ENCODE measurements at places on chromosomes 5 and 9.
A peak's percentile ranks its signal among the peaks of the same experiment; 100 is the strongest.

GRCh38 chr5:135887447-135887864, 8.2 kb downstream of the IL9 start:
- peak; percentile 31 for DNase-seq

DNA sequence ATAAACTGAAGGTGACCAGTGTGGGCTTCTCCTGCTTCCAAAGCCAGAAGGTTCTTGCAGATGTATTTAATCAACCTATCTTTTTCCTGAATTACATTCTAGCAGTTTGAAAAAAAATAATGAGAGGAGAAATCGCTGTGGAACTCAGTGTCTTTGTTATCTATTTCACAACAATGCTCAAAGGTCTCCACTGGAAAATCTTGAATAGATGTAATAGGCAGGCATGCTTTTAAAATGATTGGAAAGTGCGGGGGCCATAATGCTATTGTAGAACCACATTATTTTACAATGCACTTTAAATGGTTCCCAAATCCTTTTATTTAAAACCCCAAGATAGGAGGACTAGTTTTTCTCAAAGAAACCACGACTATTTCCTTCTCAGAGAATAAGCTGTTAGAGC, 23.3 kb downstream of the ENC1 start:
- DNase-seq = no peak

DNA sequence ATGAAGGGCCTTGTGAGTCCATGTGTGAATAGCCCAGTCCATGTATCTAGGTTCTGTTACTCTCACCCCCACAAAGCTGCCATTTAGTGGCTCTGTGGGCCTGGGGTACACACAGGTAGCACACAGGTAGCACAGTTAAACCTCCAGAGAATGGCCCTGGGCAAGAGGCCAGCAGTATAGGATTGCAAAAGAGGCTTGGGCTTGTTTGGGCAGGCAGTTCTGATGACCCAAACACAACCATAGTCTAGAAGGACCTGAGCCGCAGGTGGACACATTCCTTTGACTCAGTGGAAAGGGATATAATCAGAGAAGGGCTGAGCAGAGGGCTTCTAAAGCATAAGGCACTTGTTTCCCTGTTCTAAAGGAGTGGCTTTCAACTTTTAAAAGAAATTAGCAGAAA, 326.8 kb upstream of the SGCD start:
- DNase-seq = no peak

- DNase-seq = no peak
Measured at GRCh38 chr5:109650493-109650892, 39.2 kb upstream of the MAN2A1 start.

DNA sequence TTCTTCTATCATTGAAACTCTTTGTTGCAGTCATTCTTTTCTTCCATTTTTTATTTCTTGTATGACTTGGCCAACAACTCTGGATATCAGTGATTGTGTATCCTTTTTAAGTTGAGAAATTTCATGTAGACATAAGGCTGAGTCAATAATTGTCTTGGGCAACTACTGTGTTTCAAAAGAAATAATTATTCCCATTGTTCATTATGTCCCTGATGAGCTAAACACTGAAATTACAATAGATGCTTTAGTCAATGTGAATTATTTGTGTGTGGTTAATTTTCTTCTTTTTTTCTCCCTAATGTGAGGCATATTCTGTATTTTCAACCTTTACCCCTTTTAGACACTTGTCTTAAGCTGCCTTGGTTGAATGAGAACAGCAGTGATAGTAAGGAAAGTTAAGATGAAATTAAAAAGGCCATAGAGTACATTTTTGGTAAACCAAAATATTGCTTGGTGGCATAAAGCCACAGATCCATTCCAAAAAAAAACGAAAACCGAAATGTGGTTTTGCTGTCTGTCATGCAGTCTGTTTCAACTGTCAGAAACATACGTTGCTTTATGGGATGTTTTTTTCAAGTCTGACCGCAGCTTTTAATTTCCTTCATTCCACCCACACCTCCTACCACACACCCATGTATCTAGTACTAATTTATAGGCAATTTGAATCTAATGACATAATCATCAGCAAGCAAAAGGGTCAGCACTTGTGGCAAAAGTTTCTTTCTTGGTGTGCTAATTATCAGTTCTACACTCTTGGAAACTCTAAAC, 21.1 kb downstream of the TLE4 start:
- DNase-seq = no peak

DNA sequence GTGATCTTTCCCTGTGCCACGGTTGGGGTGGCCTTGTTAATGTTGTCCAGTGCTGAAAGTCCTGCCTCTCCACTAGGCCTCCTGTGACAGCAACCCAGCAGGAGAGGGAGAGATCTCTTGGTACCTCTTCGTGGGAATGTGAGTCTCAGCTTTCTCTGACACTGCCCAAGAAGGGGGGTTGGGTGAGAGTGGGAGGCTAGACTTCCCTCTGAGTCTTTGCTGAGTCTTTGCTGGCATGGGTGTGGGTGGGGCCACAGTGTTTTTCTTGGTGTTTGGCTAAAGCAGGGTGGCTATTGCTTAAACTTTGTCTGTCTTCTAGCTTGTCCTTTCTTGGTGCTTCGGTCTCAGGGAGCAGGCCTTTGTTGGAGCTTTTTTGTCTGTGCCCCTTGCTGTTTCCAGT, 145.6 kb downstream of the GNA14 start:
- DNase-seq = no peak

DNA sequence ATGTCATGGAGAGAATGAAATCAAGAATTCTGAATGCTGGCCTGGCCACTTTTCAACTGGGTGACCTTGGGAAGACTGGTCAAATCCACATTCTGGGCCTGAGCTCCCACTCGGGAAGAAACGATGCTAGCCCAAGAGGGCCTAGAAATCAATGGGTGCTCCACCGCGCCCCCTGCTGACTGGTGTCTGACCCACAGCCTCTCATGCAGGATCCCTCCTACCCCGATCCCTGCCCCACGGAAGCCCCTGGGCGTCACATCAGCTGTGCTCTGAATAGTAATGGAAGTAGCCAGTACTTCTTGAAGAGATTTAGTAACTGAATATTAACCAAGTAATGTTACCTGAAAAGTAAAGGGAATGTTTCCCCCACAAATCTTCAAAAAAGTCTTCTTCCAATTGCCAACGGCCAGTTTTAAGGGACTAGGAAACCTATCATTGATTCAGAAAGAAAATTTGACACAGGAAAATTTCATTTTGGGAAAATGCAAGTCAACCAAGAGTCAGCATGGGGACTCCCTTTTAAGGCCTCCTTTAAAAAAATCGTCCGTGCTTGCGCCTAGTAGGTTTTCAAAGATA, 43.9 kb downstream of the CRB2 start:
- DNase-seq = peak; percentile 27

GRCh38 chr9:7984692-7985091, 185.1 kb upstream of the DMAC1 start:
- no peak for DNase-seq

DNA sequence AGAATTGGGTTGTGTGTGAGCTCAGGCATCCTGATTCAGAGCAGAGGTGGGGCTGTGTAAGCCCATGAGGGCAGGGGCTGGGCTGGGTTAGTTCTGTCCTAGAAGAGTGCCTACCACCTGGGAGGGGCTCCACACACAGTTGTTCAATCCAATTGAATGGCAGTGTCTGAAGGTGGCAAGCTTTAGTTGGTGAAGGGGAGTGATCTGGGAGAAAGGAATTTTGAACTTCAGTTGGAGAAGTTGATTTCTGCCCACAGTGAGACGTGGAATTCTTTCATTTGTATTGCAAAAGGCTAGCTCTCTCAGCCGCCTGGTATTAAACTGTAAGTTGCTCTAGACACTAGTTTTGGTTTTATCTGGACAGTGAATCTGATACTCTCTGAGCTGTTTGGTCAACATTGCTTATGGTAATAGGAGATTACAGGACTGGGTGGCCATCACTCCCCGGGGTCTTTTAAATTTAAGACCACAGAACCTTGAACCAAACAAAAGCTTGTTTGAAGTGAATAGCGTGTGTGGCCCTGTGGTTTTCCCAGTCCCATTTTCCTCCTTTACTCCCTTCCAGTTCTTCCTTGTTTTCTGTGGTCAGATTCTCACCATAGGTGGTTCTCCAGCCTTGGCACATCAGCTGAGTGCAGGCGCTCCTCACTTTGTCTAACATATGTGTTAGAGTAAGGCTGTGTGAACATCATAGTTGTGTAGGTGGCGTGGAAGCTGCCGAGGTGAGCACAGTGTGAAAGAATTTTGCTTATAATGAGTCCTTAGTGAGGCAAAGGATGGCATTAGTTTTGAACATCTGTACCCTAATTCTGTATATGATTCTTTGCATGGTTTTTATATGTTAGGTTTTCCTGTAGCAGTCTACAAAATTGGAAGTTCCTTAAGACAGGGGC, 78.0 kb downstream of the ARHGAP26 start:
- DNase-seq = no peak

DNA sequence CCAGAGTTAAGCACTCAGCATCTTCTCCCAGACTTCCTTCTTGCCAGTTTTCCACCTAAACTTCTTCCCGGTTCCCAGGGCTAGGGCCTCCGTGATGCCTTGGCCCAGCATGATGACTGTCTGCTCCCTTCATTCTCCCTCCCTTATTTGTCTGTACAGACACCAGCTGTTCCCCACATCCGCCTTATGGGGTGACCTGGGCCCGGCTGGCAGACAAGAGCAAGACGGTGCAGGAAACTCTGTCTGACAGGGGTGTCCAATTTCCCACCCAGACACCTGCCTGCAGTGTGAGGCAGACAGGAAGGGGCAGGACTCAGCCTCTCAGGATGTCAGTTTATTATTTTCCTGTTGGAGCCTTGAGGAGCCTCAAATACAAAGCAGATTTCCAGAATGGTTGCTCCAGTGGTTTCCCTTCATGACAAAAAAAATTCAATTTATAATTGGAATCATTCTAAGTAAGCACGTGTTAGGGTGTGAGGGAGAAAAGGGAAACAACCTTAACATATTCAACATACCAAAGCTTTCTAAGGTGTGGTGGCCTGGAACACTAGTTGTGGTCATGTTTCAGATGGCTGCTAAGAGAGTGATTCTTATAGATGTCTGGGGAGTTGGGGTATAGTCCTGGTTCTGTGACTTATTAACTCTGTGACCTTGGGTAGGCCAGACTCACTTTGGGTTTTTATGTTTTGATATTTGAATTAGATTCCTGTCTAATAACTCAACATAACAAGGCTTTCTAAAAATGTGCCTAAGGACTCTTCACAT, 234.5 kb downstream of the PAPPA start:
- no peak for DNase-seq

- DNase-seq = no peak
Measured at GRCh38 chr5:137231540-137231939, 267.6 kb downstream of the SPOCK1 start.

DNA sequence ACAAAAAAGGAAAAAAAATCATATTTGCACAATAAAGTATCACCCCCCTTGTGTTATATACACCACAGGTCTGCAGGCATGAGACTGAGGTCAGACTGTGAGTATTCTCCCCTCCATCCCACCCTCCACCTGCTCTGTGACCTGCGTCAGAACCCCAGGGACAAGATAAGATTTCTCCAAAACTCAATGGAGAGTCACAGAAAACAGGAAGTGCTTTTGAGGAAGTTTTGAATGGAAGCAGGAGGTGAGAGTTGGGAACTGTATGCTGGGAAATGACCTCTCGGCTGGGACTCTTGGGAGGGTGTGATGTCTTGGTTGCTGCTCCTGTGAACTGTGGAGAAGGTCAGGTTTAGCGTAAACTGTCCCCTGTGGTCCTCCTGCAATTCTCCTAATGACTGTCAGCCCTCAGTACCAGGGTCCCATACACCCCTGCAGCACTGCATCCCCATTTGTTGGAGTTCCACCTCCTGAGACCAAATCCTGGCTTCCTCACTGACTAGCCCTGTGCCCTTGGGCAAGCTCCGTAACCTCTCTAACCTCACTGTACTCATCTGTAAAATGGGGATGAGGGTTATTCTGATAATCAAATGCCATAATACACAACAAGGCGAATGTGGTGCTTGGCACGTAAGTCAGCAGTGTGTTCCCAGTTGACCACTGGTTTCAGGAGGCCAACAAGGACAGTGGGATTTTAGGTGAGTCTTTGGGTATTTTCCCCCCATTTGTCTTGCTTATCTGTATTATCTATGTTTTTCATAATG, 6.9 kb upstream of the CTSL start:
- DNase-seq = no peak

DNA sequence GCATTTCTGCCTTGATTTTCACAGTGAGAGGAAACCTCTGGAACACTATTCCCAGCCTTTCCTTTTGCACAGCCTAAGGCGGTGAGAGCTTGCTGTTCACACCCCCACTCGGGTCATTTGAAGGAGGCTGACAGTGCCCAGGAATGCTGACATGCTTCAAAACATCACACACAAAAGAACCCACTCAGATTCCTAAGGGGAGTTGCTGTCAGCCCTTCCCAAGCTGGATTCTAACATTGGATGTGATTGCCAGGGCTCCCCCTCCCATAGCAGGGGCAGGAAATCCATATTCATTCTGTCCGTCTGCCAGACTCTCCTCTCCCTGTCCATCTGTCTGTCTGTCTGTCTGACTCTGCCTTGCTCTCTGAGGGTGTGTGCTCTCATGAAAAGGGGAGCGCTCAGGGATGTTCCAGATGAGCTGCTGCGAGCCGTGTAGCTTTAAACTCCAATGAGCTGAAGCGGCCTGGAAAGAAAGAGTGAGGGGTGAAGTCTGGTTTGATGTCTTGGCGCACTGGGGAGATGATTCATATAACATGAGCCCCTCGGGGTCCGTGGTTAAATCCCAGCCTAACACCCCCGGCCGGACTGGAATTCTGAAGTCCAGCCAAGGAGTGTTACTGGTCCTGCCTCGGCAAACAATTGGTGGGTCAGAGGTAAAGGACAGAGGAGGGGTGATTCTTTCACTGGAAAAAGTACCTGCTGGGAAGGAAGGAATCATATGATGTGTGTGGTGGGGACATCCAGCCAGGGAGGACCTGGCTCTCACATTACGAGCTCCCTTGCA, 517.0 kb downstream of the CCDC171 start:
- DNase-seq = no peak

DNA sequence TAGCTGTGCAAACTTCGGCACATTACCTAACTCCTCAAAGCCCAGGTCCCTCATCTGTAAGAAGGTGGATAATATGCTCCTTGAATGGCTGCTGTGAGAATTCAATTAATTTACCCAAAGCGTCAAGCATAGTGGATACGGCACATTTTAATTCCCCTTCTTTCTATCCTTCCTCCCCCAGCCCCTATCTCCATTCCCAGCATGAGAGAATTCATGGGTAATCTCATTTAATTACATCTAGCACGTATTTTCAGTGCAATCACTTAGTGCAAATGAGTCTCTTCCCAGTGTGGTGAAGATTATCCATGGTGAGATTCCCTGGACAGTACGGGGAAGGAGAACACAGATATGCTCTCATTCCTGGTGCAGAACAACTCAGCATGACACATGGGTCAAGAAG, 145.6 kb downstream of the TRPM3 start:
- DNase-seq = no peak

- DNase-seq = no peak
Measured at GRCh38 chr9:83182071-83182470, 119.1 kb upstream of the RASEF start.

GRCh38 chr5:171693412-171693811, 92.2 kb upstream of the SMIM23 start:
- no peak for DNase-seq

Measured in activated naive CD4-positive, alpha-beta T cell treated with anti-CD3 and anti-CD28 coated beads, Interleukin-2, amount 50 U/mL, for 16 hours (primary cell).